ENCODE measurements at places on chromosomes 12 and 14.

DNA sequence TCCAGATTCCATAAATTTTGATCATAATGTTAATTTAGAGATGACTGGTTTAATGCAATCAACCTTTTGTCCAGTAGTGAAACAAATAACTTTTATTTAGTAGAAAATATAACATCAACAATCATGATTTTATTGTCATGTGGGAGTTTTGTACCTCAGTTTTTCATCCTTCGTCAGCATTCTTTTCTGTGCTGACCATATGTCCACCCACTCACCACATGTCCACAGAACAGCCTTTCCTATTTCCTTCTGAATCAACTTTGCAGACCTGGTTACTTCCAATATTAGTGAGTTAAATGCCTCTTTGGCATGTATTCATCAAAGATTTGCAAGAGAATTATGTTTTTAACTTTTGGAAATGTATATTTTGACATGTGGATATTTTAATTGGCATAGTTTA is 36.8 kb upstream of the CNTN1 start:
- DNase-seq: no peak

- DNase-seq: no peak
These were observed 33.7 kb upstream of the CCNT1 start for GRCh38 chr12:48750215-48750614.

GRCh38 chr14:100677554-100678468 is 48.9 kb upstream of the DLK1 start:
- peak; percentile 78 for DNase-seq

GRCh38 chr12:105944628-105945027 is 194.1 kb downstream of the NUAK1 start:
- DNase-seq: no peak

GRCh38 chr12:39368096-39368495 is 74.8 kb downstream of the KIF21A start:
- DNase-seq: no peak

GRCh38 chr12:65656891-65657351 is 167.4 kb upstream of the HMGA2 start:
- DNase-seq: peak; percentile 100

DNA sequence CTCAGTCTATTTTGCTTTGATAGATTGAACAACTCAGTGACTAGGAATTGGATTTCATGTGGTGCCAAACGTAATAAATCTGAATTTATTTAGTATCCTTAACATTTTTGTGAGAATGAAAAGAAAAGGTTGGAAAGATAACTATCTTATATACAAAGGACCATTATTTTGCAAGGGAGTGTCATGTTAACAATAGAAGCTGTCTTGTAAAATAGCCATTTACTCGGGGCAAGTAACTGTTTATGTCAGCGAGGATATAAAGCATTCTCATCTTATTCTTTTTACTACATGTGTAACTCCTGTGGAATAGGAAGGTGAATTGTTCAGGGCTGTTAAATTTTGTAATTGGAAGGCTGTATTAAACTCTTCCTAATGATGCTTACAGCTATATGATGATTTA is 5.9 kb downstream of the RERGL start:
- no peak for DNase-seq

GRCh38 chr14:59085207-59085739 is 103.2 kb upstream of the DAAM1 start:
- DNase-seq: no peak

- no peak for DNase-seq
These were observed 109.6 kb downstream of the DICER1 start for GRCh38 chr14:95047754-95048153.

GRCh38 chr14:63542231-63542999 is 762 bp downstream of the PPP2R5E start:
- no peak for DNase-seq

- DNase-seq: no peak
These were observed 18.7 kb upstream of the SERPINA6 start for GRCh38 chr14:94341656-94342333.

DNA sequence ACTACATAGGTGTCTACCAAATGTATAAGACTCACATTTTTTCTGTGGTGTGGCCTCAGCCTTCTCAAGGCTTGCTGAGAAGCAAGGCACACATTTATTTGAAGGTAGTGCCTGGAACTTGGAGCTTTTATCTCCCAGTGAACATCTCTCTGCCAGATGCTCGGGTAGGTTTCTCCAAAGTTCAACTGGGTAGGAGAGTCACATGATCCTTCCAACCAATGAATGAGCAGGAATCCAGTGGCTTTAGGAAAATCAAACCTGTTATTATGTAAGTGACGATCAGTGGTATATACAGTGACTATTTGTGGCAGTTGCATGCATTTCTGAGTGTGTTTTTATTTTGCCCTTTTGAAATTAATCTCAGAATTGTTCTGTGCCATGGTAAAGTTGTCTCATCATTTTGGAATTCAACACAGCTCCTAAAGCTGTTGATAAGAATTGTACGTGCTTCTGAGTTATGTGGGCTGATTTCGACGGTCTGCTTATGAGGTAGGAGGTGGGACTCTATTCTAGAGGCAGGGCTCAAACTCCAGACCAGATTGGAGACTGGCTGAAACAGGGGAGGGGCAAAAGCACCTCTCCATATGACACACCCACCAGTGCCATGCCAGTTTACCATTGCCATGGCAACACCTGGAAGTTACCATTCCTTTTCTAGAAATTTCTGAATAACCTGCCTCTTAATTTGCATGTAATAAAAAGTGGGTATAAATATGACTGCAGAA is 57.6 kb downstream of the EID3 start:
- DNase-seq: no peak

GRCh38 chr12:122882908-122883558 is 12.9 kb downstream of the VPS37B start:
- DNase-seq: no peak

DNA sequence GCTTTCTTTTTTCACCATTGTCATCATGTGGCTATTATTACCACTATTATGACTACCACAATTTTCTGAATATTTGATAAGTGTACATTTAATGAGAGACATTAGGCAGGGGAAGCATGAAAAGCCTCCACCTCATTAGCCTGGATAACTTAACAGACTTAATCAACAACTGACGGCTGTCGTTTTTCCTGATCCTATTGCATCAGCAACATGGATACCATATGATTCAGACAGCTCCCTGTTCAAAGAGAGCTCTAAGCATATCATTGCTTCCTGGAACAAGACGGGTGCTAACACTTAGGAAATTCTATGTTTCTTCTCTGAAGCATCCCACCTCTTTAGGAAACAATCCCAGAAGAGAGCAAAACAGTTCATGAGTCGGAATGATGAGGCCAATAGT is 765.2 kb downstream of the NOVA1 start:
- DNase-seq: no peak

- no peak for DNase-seq
These were observed 22.9 kb upstream of the LTBP2 start for GRCh38 chr14:74634964-74635363.

DNA sequence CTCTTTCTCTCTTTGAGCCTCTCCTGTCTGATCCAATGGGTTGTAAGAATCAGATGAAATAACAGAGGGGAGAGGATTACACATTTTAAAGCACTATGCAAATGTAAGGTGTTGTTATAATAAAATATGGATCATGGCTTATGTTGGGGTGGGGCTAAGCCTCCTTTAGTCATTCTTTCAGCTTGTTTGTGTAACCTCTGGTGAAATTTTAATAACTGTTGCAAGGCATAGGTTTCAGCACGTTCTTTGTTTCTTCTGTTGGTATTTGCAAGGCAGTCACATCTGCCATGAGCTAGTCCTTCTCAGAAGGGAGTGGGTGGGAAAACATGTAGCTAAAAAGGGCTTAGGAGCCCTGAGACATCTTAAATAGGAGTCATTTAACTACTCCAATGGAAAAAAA is 74.8 kb upstream of the FRMD6 start:
- no peak for DNase-seq

- DNase-seq: no peak
These were observed 109.8 kb upstream of the FUT8 start for GRCh38 chr14:65302571-65303189.

GRCh38 chr12:7346551-7347225 is 42.8 kb downstream of the ACSM4 start:
- no peak for DNase-seq

GRCh38 chr12:95701275-95701674 is 89.3 kb downstream of the NTN4 start:
- DNase-seq: no peak

DNA sequence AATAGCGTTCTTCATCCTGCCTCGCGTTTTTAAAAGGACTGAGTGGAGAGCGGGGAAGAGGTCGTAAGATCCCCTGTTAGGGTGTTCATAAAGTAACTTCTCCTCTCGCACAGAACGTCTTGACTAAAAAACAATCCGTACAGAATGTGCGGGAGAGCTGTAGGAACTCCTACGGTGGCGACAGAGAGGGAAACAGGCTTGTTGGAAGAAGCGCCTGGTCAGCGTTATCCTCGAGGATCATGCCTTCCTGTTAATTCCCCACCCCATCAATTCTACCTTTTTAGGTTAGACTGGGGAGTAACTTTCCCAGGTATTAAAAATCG is 399 bp upstream of the WASHC4 start:
- DNase-seq: no peak

DNA sequence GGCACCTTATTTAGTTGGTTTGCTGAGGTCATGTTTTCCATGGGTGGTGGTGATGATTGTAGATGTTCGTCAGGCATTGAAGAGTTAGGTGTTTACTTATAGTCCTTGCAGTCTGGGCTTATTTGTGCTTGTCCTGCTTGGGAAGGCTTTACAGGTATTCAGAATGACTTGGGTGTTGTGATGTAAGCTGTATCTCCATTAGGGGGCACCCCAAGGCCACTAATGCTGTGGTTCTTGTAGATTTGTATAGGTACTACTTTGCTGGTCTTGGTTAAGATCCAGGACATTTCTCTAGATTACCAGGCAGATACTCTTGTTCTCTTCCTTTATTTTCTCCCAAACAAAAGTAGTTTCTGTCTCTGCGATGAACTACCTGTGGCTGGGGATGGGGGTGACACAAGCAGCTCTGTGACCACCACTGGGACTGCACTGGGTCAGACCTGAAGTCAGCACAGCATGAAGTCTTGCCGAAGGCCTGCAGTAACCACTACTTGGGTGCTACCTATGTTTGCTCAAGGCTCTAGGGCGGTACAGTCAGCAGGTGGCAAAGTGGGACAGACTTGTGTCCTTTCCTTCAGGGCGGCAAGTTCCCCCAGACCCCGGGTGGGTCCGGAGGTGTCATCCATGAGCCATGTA is 35.8 kb upstream of the FBXO33 start:
- no peak for DNase-seq

DNA sequence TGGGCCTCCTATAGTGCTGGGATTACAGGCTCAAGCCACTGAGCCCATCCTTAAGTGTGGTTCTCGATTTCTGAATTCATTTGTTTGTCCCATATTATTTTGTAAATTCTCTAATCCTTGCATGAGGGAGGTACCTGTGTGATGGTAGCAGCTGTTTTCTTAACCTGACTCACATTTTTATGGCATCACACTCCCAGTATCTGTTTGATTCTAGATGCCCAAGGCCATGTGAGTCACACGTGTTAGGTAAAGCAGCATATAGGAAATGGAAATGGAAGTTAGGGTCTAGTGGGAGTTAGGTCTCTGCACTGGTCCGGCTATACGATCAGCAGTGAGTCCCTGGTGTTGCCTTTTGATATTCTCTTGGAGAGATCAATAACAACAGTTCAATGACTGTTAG is 198.1 kb downstream of the ERC1 start:
- DNase-seq: no peak

GRCh38 chr12:130796985-130797686 is 41.9 kb downstream of the STX2 start:
- DNase-seq: no peak

- peak; percentile 38 for DNase-seq
These were observed 23.6 kb downstream of the VASH1 start for GRCh38 chr14:76784881-76785280.

- no peak for DNase-seq
These were observed 17.5 kb upstream of the GXYLT1 start for GRCh38 chr12:42162193-42162592.

DNA sequence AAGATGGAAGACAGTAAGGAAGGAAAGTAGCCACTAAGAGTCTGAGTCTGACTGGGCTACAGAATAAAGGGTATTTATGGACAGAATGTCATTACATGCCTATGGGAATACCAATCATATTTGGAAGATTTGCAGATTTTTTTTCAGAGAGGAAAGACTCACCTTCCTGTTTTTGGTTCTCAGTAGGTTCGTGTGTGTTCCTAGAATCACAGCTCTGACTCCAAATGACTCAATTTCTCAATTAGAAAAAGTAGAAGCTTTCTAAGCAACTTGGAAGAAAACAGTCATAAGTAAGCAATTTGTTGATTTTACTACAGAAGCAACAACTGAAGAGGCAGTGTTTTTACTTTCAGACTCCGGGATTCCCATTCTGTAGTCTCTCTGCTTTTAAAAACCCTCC is 15.4 kb upstream of the PAPLN start:
- DNase-seq: no peak

DNA sequence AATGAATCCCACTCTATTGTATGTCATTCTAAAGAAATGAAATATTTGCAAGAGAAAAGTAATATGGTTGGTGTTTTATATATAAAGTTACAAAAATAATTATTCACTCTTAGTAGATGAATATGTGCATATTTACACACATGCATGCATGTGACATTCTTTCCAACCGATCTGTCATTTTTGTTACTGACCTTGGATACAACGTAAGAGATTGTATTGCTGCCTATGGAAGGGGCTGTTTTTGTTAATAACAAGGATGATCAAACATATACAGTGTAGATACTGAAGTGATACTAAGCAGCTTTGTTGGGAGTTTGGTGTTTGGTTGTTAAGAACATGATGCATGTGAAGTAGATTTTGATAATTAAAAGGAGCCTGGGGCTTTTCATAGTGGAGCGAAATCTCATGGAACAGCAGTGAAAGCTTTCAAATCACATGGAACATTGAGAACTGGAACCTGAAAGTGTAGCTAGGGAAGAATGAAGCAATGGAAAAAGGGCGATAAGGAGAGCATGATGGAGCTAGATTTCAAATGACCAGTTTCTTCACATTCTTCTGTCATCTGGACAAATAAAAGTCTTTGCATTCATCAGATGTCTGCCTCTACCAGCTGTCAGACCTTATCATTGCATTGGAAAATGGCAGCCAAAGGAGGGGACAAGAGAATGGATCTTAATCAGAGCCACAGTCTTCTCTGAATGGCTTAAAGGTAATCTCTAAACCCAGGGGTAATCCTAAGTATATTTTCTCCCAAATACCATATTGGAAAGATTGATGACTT is 10.0 kb downstream of the BORCS5 start:
- no peak for DNase-seq

GRCh38 chr12:44077294-44077693 is 241.4 kb downstream of the TMEM117 start:
- no peak for DNase-seq

GRCh38 chr14:53376064-53376463 is 222.9 kb upstream of the DDHD1 start:
- DNase-seq: no peak

All from astrocyte of the cerebellum (primary cell).